HTR-8/SVneo (cell line): ENCODE measurements at places on chromosomes 6 and 20.
A peak's percentile ranks its signal among the peaks of the same experiment; 100 is the strongest.

GRCh38 chr6:21823371-21823770 lies 229.8 kb downstream of the SOX4 start:
- no peak for DNase-seq

GRCh38 chr20:51022803-51023616 lies at the start of gene KCNG1:
Gene KCNG1, minus strand, starts transcription at chr20:51023107. Its CDS starts 12,769 bp downstream, at chr20:51010338.
- peak; percentile 97 for DNase-seq

DNA sequence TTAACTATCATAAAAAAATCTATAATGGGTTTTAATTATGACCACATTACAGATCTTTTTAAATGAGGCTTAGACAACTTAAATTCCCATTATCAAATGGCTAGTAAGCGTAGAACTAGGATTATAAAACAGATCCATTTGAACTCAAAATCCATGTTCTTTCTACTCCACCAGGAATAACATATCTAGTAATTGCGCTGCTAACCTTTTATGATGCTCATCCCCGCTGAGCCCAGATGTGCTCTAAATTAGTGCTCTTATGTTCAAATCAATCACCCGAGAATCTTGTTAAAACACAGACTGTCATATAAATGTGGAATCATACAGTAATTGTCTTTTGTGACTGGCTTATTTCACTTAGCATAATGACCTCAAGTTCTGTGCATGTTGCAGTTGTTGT lies 903.1 kb downstream of the PHF3 start:
- no peak for DNase-seq

DNA sequence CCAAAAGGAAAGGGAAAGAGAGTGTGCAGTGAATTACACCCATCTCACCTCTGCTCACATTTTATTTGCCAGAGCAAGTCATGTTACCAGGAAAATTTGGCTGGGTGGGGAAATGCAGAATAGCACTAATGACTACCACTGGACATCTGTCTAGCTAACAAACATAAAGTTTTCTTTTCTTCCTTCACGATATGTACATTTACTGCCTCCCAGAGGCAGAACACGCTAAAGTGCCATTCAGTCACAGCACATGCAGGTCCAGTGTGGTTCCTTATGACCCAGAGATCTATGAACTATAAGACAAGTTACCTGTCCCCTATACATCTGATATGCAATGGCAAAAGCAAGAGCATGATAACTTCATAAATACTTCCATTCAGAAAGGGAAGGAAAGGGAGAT lies 194.1 kb downstream of the OGFRL1 start:
- DNase-seq, result no peak

GRCh38 chr6:169988769-169989550 lies 237.5 kb downstream of the ERMARD start:
- DNase-seq, result no peak

DNA sequence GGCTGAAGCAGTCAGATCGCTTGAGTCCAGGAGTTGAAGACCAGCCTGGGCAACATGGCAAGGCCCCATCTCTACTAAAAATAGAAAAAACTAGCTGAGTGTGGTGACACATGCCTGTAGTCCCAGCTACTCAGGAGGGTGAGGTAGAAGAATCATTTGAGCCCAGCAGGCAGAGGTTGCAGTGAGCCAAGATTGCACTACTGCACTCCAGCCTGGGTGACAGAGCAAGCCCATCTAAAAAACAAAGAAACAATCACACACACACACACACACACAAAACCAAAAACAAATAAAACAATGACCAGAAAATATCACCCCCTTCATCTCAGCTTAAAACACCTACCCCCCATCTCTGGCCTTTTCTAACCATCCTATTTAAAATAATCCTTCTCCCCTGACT lies 68.0 kb downstream of the BTBD9 start:
- no peak for DNase-seq
